ENCODE measurements at places on chromosomes 12 and 14.

- no peak for DNase-seq
Measured at GRCh38 chr12:117033382-117034221, 65.6 kb downstream of the TESC start.

- no peak for DNase-seq
Measured at GRCh38 chr12:53599579-53599978, 26.6 kb downstream of the ATF7 start.

DNA sequence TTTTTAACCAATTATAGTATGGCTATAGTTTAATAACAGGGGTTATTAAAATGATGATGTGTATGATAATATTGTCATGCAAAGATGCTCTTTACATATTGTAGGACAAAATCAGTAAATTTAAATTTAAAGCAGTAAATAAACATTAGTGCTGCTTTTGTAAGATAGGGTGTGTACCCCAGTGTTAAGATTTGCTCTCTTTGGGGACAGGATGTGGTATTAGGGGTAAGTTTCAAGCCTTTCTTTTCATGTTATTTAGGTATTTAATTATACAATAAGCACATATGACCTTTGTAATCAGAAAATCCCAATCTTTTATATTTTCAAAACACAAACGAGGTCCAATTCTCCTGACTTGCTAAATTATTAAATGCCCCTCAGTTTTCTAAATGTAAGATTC, 39.7 kb upstream of the RPH3A start:
- DNase-seq: no peak

- no peak for DNase-seq
Measured at GRCh38 chr12:116442304-116442703, 116.9 kb upstream of the MAP1LC3B2 start.

GRCh38 chr14:29223947-29224346, 457.4 kb downstream of the FOXG1 start:
- DNase-seq: no peak

GRCh38 chr12:27968972-27969623, 3.4 kb downstream of the PTHLH start:
- peak; percentile 34 for DNase-seq

DNA sequence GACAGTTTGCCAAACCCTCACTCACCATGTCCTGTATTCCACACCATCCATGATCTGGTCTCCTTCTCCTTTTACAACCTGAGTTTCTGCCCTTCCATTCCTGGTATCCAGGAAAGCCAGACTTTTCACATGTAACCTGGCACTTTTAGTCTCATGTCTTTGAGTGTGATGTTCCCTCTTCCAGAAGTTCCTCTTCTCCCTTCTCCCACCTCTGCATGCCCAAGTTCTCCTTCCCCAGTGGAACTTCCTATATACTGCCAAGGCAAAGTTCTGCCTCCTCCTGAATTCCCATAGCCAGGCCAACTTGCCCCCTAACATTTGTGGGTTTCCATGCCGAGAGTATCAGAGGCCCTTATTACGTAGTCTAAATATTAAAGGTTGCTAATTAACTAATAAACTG, 3.2 kb upstream of the ITPR2 start:
- no peak for DNase-seq

DNA sequence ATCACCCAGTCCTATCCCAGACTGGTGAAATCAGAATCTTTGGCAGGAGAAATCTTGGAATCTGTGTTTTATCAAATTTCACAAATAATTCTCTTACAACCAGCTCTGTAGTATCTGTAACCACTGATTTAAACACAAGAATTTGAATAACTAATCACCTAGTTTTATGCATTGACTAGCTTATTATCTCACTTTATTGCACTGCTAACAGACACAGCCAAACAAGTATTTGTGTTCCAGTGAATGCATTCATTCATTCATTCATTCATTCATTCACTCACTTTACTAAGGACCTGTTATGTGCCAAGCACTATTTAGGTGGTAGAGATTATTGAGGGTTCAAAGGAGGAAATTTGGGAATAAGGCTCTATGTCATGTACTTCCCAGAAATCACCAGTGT, 16.2 kb downstream of the LRRC74A start:
- no peak for DNase-seq
